Stimulated activated CD4-positive, alpha-beta T cell treated with anti-CD3 and anti-CD28 coated beads, Interleukin-12 subunit alpha, Interleukin-12 subunit beta, amount 100 ng/mL, for 24 hours (primary cell): ENCODE measurements at places on chromosomes 11 and 22.

GRCh38 chr22:44448271-44448830, 49.7 kb downstream of the RTL6 start:
- DNase-seq: no peak

DNA sequence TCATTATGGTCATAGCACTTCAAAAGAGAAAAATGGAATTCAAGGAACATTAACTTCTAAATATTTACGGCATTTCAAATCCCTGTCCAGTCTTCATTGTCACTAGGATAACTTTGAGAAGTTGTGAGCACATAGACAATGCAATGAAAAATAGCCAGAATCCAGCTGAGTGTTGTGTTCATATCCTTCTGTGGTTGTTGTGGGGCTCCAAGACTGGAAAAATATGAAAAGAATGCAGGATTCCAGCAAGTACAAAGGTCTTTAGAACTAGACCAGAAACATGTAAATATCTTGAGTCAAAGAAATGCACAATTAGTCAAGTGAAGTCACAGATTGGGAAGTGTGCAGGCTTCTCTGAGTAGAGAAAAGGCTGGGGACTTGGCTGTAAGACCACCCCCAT, 68.7 kb downstream of the WT1 start:
- DNase-seq: no peak

- DNase-seq: no peak
Measured at GRCh38 chr11:64339286-64339685, 718 bp upstream of the CCDC88B start.

- no peak for DNase-seq
Measured at GRCh38 chr11:128061281-128061871, 526.0 kb downstream of the ETS1 start.

GRCh38 chr11:82763167-82763566, 29.5 kb upstream of the FAM181B start:
- no peak for DNase-seq

GRCh38 chr22:36506637-36507517, at the start of gene FOXRED2:
Gene FOXRED2, minus strand, starts transcription at chr22:36507040. Its CDS starts 618 bp downstream, at chr22:36506422.
- peak; percentile 78 for DNase-seq

- no peak for DNase-seq
Measured at GRCh38 chr11:133955081-133955891, 1.5 kb downstream of the IGSF9B start.

DNA sequence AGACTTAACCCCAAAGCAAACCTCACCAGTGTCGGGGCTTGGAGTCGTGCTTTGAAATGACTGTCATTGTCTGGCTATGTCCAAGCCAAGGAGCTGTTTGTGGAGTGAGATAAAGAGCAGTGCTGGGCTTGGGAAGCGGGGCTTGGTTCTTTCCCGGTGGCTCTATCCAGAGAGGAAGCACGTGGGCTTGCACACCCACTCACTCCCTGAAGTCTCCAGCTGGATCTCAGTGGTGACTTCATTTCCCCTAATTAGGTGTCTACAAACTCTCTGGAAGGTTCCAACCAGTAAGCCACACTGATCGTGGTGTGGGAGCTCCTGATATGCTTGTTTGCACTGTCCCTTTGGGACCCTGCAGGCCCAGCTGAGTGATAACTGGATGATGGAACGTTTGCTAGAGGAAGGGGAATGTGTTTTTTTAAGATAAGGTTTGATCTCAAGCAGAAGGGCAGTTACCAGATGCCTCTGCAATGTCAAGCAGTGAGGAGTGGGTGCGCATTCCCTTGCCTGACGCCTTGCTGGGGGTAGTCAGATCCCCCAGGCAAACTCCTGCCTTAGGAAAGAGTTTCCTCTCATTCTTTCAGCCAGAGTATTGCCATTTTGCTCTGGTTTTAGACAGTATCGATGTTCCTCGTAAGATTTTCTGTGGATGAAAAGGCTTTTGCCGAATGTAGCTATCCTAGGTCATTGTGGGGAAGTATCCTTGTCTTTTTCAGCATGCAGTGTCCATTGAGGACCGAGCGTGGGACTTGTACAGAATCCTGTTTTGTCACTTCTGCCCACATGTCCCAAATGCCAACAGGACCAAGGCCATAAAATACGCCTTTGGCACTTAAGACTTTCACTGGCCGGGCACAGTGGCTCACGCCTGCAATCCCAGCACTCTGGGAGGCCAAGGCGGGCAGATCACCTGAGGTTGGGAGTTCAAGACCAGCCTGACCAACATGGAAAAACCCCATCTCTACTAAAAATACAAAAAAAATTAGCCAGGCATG, 90.9 kb downstream of the MICAL2 start:
- DNase-seq: no peak

DNA sequence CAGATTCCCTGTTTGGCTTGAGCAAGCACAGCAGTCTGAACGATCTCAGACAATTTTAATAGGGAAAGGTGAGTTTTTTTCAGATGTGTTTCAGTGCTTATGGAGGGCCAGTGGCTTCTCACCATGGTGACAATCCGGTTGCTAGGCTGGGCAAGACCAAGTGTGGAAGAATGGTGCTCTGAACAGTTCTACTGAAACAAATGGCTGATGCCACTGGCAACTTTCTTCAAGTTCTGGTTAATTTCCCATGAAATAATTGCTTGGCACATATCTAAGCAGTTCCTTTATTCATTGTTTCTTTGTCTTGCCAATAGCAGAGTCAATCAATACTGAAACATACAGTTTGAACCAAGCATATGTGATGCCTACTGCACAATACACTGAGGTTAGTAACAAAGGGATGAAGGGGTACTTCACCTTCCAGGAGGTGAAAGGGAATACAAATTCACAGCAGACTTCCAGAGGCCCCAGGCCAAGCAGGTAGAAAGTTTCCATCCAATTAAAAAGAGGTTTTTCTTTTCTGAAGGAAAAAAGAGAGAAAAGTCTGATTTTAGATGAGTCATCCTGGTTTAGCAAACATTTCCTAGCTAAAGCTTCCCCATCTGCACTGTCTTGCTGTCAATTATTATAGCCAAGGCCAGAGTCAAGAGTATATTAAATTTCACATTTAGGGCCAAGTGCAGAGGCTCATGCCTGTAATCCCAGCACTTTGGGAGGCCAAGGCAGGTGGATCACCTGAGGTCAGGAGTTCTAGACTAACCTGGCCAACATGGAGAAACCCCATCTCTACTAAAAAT, 21.2 kb upstream of the NDUFC2 start:
- no peak for DNase-seq

DNA sequence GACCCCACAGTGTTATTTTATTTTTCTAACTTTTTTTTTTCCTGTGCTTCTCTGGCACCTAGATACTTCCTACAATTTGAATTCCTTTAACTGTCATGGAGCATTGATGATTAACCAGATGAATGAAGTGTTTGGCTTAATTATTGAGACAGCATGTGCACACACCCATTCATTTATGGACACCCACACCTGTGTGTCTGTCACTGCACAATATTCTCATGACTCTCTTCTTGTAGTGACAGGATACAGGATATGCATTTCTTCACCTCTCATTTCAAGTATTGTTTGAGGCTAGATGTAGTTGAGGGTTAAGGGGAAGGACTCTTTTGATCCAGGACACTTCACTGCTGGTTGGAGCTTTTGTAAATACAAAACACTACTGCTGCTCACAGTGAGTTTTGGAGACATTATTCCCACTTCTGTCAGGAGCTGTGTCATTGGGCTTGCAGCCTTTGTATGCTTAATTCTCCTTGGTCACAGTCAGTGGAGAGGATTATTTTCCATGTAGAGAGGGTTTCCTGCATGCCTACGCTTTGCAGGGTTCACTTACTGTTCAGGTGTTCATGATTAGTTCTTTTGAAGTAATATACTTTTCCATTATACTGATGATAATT, 33.5 kb downstream of the SPECC1L start:
- no peak for DNase-seq

GRCh38 chr22:17962168-17962567, 62.2 kb downstream of the MICAL3 start:
- DNase-seq: no peak

DNA sequence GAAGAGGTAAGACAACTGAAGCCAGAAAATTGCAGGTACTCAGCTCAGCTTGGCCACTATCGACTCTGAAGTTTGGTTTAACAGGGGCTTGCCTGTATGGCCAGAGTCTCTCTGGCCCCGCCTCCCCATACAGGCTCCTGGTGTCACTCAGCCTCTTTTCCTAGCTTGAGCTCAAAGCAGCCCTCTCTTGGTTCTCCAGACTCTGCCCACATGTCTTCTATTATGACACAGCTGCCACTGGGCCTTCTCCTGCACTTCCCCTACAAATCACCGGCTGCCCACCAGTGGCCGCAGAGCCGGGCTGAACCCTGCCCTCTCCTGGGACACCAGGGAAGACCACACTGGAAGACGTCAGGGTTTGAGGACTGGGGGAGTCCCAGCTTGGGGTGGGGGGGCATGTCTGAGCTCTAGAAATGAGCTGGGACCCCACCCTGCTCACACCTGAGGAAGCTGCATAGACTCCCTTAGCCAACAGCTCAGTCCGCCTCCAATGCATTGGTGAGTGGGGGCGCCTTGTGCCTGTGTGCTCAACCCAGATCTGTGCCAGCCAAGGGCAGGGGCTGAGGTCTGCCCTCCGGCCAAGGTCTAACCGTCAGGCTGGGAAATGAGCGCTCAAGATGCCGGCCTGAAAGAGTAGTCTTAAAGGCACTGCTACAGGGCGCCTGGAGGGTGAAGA, 94.4 kb upstream of the LMO1 start:
- DNase-seq: no peak

DNA sequence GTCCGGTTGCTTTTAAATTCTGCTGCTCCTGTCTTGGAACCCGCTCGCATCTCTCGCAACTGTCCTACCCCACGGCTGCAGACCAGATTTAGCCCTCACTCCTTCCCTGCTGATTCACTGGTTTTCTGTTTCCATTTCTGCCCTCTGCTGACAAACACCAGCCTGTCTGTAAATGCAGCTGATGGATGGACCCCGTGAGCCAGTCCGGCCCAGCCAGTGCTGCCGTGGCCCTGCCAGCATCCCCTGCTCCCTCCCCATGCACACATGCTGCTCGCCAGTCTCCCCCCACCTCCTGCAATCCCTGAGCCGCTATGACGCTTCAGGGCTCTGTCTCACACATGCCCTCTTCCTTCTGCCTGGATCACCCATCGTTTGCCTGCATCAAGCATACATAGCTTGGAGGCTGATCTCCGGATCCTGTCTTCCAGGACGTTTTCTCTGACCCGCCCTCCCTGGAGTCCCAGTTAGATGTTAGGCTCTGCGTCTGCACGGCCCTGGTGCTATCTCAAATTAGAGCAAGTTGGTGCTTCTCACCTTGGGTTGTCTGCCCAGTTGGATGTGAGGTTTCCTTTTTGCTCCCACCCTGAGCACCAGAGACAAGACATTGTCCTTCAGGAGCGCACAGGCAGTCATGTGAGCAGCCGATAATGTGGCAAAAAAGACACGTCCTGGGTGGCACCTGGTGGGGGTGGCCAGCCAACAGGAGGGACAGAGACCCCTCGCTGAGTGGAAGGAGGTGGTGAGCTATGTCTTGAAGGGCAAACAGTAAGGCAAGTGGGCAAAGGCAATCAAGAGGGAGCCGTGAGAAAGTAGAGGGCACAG, 4.3 kb upstream of the ACR start:
- no peak for DNase-seq

DNA sequence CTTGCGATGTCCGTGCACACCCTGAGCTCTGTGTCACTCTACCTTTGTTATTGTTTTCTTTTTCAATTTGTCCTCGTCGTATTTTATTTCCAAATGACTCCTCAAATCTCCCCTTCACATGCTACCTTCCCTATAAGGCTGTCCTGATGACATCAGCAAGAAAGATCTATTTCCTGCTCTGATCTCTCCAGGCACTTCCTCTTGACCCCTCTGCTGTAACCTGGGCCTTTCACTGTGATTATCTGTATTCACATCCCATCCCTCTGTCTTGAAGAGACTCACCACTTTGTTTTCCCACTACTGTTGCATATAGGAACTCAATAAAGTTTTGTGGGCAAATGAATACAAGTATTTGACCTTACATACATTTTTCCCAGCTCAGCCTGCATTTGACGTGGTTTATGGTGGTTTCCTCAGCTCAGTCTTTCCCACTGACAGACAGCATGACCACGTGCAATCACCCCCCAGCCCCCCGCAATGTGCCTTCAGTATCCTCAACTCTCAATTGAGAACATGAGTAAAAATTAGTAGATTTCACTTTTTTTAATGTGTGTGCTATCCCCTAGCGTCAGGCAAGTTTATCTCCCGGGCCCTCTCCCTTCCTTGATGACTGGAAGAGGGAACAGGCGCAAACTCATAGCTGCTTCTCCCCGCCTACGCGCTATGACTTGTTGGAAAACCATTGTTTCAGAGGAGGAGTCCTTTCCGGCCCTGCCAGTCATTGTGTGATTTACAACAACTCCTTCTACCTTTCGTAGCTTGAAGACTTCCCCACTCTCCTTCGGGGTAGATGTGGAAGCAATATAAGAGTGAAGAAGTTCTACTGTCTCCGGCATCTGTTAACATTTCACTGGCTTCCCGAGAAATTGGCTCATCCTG, 498.5 kb downstream of the NTM start:
- no peak for DNase-seq

- no peak for DNase-seq
Measured at GRCh38 chr11:12266132-12266531, 111.2 kb upstream of the PARVA start.

DNA sequence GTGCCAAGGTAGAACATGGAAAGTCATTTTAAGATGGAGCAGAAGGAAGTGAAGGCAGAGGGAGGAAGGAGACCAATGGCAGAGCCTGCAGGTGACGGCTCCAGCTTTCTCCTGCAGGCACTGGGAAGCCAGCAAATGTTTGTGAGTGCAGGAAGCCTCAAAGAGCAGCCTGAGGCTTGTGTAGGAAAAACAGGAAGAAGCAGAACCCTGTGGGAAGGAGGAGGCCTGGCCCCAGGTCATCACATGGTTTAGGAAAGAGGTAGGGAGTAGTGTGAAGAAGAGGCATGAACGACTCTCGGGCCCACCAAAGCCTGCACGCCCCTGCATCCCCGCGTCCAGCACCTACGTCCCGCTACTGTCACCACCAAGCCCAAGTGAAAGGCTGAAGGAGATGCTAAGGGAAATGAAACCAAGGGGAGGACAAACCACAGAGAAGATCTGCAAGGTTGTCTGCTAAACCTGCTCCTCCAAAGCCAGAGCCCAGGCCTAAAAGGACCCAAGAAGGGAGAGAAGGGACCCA, 151.5 kb downstream of the CHST1 start:
- no peak for DNase-seq

GRCh38 chr22:26429458-26430286, 612 bp downstream of the ASPHD2 start:
- DNase-seq: no peak

DNA sequence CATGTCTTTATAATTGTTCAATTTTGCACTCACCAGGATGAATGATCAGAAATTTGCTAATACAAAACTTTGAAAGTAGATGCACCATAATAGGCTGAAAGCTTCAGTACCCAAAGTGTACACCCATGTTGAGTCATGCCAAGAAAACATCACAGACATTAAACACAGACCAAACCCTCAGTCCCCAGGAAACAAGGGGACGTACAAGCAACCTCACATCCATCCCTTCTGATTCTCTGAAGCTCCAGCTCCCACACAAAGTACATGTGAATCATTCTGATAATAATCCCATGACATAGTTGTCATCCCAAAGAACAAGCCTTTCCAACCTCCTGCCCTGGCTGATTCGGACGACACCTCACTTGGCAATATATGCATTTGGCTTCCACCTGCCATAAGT, 183.8 kb downstream of the SNX19 start:
- no peak for DNase-seq
